ENCODE measurements at places on chromosomes 16 and 17.

GRCh38 chr16:88967830-88968588 is 9.0 kb downstream of the CBFA2T3 start:
- peak; percentile 28 for DNase-seq

DNA sequence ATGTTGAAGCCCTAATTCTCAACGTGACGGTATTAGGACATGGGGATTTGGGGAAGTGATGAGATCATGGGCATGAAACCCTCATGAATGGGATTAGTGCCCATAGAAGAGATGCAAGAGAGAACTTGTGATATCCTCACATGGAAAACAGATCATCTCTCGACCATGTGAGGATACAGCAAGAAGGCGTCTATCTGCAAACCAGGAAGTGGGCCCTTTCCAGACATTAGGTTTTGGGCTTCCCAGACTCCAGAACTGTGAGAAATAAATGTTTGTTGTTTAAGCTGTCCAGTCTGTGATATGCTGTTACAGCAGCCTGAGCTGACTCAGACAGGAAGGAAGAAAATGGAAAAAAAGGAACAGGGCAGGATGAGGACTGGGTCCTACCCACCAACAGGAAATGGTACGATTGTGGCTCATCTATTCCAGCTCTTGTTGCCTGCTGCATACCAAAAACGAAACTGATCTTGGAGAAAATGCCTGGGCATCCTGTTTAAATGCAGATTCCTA is 21.9 kb upstream of the SSTR2 start:
- DNase-seq: no peak

- DNase-seq: no peak
These were observed 398.8 kb downstream of the HS3ST3B1 start for GRCh38 chr17:14699574-14700185.

- no peak for DNase-seq
These were observed 6.8 kb upstream of the ANKS4B start for GRCh38 chr16:21226749-21227148.

- no peak for DNase-seq
These were observed 5.2 kb downstream of the CACNA1G start for GRCh38 chr17:50565402-50566350.

DNA sequence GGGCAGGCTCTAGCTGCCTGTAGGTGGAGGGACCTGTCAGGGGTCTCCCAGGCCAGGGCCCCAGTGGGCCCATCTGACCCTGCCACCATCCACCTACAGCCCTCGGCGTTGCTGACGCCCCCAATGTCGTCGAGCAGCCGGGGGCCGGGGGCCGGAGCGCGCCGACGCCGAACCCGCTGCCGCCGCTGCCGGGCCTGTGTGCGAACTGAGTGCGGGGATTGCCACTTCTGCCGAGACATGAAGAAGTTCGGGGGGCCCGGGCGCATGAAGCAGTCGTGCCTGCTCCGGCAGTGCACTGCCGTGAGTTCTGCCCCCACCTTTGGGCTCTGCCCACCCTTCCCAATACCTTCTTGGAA is 2.2 kb downstream of the FBXL19 start:
- no peak for DNase-seq

GRCh38 chr17:21360048-21360447 is 16.1 kb upstream of the KCNJ12 start:
- DNase-seq: no peak

GRCh38 chr16:51149721-51150164 is 1.3 kb downstream of the SALL1 start:
- no peak for DNase-seq

- no peak for DNase-seq
These were observed 12.7 kb downstream of the SEC14L1 start for GRCh38 chr17:77153472-77153871.

- DNase-seq: no peak
These were observed 36.1 kb downstream of the GOSR1 start for GRCh38 chr17:30513346-30513745.

DNA sequence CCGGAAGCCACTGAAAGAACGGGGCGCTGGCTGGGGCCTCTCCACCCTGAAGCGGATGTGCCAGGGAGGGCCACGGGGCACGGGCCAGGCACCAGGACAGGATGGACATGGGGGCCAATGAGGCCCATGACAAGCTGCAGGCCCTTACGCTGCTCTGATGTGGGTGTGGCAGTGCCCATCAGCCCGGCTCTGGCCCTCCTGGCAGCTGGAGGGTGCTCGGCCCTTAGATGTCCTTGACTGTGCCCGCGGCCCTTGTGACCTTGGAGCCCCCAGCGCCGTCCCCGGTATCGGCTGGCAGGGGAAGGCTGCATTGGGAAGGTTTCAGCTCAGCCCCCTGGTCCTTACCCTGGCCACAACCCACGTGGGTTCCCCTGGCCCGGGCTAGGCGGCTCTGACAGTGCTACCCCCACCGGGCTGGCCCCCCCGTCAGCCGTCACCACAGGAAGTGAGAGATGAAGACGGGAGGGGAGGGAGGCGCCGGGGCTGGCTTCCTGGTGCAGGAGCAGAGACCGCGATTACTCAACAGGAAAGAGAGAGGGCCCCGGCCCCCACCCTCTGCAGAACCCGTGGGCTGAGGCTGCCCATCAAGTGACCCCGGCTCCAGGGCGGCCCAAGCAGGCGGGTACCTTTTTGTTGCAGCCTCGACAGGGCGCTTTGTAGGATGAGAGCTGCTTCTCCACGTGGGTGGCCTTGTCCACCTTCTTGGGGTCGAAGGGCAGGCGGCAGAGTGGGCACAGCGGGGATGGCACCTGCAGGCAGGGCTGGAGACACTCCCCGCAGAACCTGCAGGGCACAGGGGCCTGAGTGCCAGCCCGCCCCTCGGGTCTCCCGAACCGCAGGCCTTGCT is 5.3 kb downstream of the RNF166 start:
- peak; percentile 90 for DNase-seq

DNA sequence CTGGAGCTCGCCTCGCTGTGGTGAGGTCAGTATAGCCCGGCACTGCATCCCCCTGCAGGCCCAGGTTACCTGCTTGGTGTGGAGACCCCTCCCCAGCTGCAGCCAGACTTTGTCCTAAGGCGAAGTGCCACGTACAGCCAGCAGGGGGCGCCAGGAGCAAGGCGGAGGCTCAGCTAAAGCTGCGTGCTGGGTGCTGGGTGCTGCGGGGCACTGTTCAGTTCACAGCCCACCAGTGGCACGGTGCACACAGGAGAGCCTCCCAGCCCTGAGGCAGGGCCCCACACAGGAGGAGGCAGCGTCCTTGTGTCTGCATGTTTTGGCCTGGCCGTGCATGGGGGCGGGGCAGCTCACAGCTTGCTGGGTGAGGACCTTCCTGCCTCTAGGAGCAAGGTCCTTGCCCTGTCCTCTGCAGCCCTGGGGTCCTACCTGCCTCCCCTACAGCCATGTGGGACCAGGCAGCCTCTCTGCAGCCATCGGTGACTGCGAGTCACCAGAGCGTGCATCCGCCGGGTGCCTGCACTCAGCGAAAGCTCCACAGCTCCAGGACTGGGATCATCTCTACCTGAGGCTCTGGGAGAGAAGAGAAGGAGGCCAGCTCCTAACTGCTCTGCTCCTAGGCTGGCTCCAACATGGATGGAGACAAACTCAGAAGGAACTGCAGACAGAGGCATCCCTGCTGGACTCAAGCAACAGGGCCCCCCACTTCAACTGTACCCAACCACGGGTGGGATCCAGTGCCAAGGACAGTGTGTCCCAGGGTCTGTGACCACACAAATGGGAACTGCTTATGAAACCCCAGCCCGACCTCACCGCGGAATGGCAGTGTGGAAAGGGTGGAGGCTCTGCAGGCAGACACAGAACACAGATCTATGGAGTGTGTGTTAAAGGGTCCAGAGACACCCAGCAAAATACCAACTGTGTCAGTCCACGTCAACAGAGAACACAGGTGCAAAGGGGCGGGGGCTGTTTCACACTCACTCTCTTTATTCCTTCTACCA is 19.0 kb downstream of the SLC7A5 start:
- no peak for DNase-seq

DNA sequence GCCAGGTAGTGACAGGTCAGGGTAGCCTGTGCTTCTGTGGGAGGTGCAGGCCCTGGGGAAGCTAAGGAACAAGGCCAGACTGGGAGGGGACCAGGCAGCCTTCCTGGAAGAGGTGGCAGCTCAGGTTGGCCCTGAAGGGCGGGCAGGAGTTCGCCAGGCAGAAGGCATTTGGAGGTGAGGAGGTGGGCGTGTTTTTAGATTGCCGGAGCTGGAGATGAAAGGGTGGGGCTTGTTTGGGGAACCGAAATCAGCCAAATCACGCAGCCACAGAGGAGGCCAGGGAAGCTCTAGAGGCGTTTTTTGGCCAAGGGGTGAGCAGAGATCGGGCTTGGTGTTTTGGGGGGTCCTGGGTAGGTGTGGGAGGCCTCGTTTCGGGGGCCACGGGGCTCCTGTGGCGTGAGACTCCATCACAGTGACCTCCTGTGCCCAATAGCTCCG is 7.6 kb downstream of the ADCY7 start:
- DNase-seq: no peak

DNA sequence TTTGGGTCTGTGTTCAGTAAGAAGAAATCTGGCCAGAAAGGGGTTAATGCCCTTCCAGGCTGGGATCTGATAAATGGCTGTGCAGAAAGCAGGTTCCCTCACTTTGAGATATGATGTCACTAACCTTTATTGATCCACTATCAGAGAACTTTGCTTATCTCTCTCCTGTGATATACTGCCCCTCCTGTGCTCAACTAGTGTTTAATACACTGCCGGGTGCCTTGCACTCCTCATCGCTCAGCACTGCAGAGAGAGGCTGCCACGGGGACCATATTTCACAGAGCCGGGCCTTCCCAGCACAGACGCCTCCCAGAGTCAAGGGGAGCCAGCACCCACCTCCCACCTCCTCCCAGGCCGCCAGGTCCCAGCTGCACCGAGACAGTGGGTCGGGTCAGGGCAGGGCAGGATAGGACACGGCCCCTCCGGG is 20.2 kb downstream of the ZFHX3 start:
- DNase-seq: no peak

DNA sequence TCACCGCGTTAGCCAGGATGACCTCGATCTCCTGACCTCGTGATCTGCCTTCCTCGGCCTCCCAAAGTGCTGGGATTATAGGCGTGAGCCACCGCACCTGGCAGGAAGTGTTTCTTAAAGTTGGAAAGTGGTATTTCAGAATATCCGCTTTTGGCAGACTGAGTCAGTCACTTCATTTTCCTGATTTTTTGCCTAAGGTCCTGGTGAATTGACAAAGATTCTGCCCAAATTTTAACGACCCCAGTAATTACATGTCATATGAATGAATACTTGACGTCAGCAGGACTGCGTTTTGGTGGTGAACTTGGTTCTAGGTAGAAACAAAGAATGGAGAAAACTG is 4.5 kb upstream of the BRCA1 start:
- no peak for DNase-seq

DNA sequence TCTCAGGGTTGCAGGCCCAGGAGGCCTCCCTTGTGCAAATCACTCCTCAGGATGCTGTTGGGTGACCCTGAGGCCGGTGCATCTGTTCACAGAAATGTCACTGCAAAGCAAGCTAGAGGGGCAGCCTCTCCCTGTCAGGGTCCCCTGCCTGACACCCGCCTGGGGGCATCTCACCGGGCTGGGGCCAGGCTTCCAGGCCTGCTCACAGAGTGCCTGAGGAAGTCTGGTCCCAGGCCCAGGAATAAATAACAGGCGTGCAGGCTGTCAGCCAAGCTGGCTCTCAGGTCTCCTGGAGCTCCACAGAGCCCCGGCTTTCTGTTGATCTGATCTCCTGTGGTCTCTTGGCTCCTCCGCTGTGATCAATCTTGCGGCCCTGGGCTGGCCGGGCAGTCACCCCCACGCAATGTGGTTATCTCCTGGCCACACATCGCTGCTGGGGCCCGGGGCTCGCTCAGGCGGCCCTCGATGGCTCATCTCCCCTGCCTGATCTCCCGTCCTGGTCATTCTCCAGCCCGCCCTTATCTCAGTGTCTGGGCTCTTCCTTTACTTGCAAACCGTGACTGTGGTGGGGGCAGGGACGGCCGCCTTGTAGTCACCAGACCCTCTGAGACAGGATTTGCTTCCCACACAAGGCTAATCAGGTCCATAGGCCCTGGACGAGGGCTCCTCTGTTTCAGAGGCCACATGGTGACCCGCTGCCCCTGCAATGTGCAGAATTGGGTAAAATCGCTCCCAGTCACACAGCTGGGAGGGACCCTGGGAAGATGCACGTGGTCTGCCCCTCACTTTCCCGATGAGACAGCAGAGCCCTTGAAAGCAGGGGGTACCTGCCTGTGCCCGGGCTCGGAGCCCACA is 231.2 kb upstream of the GSE1 start:
- no peak for DNase-seq

- DNase-seq: no peak
These were observed 101.1 kb upstream of the CCL2 start for GRCh38 chr17:34153991-34154390.

GRCh38 chr16:56898847-56899246 is 33.1 kb upstream of the HERPUD1 start:
- no peak for DNase-seq

- no peak for DNase-seq
These were observed 42.5 kb downstream of the PSME3IP1 start for GRCh38 chr16:57143149-57143921.

DNA sequence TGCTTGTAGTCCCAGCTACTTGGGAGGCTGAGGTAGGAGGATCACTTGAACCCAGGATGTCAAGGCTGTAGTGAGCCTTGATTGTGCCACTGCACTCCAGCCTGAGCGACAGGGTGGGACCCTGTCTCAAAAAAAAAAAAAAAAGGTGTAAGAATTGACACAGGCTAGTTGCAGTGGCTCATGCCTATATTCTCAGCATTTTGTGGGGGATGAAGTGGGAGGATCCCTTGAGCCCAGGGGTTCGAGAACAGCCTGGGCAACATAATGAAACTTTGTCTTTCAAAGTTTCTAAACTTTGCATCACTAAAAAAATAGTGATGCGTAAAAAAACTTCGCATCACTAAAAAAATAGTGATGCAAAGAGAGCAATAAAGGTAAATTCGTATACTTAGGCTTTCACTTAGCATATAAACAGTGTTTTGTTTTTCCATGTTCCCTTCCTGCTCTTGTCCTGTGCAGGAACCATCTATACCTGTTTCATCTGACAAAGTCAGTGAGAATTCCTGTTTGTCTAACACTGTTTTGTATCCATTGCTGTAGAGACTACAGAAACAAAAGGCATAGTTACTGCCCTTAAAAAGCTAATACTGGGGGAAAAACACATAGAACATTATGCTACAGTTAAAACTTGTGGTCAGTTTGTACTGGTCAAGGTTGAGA is 32.1 kb downstream of the CTCF start:
- DNase-seq: no peak

- DNase-seq: no peak
These were observed 5.2 kb downstream of the KRT14 start for GRCh38 chr17:41581366-41582060.

DNA sequence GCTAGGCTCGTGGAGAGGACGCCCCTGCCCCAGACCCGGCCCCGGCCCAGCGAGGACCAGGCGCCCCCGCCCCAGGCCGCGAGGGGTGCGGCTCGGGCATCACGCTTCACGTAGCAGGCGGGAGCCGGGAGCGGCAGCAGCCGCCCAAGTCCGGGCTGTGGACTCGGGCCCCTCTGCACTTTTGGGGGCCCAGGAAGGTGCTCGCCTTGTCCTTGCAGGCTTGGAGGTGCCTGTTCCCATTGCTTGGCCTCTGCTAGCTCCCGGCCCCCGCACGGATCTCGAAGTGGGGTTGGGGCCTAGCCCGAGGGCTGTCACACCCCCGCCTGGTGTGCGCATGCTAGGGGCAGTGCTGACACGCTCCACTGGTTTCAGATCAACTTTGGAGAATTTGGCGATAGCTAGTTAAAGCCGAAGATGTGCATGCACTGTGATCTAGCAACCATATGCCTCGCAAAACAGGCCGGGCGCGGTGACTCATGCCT is 55.7 kb downstream of the WSB1 start:
- no peak for DNase-seq

Data from esophagus squamous epithelium (tissue), 5 donors.